ENCODE measurements at places on chromosomes 11 and 22.

DNA sequence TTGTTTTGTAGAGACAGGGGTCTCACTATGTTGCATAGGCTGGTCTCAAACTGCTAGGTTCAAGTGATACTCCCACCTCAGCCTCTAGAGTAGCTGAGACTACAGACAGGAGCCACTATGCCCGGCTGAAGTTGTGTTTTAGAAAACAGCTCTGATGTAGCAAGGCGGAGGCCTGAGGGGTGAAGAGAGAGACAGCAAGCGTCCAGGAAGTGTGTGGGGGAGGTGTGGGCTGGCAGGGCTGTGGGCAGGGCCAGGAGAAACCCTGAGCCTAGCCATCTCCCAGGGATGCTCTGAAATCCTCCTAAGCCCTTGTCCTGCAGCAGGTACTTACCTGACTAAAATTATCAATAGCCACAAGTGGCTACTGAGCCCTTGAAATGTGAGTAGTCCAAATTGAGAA lies 16.1 kb upstream of the RPS3 start:
- DNase-seq: no peak

DNA sequence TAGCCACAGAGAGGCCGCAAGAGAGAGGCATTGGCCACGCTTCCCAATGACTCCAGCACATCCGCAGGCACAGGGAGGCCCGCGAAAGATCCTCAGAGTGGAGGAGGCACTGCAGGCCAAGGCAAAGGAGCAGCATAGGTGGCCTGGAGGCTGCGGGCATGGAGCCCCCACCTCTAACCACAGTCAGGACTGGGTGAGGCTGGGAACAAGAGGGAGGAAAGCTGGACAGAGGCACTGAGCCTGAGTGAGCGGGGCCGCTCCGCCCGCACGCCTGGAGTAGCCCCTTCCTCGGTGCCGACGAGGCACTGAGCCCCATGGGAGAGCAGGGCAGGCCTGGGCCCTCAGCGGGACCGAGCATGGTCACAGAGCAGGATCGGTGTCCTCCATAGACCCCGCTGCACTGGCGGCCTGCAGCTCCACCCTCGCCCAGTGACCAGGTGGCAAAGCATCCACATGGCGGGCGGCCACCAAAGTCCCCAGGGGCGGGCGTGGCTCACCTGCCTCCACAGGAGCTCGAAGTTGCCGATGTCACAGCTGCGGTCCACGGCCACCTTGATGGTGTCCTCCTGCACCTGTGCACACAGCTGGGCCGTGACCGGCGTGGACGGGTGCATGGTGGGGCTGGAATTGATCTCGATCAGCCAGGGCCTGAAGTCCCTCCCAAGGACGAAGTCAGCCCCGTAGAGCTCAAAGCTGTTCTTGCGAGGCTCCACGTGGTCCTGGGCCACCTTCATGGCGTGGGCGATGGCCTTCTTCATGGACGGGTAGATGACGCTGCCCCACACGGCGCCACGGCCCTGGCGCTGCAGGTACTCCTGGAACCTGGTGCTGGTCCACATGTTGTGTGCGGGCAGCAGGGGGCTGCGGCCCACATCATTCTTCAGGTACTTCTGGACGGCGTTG lies 18.9 kb upstream of the IL17REL start:
- no peak for DNase-seq

DNA sequence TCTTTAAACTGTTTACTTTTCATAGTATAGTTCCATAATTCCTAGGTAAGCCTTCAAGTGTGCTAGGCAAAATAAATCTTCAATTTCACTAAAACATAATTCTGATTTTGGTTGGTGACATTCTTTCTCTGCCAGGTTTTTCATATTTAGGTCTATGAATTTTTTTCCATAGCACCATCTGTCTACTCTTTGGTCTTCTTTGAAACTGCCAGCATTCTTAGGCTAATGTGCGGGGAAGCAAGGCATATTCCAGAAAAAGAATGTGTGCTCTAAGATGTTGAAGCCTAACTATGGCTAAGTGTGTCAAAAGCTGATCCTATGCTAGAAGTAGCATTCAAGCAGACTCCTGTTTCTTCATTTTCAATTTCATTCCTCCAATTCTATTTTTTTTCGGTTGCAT lies 213.9 kb upstream of the C11orf87 start:
- no peak for DNase-seq

- DNase-seq: no peak
Observed at GRCh38 chr11:58511636-58512035, 3.7 kb upstream of the OR5B21 start.

DNA sequence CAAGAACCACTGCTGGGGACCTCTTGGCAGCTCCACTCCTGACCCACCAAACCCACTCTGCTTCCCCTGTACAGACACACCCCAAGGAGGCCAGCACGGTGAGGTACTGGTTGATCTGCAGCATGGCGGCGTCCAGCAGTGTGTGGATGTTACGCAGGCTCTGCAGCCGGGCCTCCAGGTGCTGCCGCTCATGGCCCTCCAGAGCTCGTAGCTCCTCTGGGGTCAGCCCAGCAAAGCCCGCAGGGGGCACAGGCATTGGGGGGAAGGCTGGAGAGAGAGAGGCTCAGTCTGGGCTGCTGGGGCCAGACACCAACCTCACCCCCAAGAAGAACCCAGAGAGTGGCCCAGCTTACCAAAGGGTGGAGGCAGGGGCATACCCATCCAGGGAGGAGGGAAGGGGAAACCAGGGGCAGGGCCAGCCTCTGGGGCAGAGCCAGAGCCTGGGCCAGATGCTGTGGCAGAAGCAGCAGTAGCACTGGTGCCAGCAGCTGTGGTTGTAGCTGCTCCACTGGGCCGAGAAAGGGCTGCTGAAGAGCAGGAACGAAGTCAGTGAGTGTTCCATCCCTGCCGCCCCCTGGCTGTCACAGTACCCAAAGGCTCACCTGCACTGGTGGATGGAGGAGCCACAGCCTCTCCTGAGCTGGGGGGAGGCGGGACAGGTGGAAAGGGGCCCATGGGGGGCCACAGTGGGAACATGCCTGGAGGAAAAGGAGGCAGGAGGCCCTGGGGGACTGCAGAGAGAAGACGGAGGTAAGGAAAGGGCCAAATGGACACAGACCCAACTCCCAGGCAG lies 4.5 kb downstream of the SYVN1 start:
- no peak for DNase-seq

All from stimulated activated CD4-positive, alpha-beta T cell treated with anti-CD3 and anti-CD28 coated beads, TNF-alpha, amount 100 ng/mL, for 1 hour (primary cell).